Left colon (tissue), 2 donors: ENCODE measurements at places on chromosomes 3 and 15. TPM values are rescaled to one million over a fixed set of nuclear protein-coding genes. Genes with fewer than 3 reads are reported as not detected.

- no peak for DNase-seq
Measured at GRCh38 chr3:53998980-53999379, 107.3 kb upstream of the SELENOK start.

DNA sequence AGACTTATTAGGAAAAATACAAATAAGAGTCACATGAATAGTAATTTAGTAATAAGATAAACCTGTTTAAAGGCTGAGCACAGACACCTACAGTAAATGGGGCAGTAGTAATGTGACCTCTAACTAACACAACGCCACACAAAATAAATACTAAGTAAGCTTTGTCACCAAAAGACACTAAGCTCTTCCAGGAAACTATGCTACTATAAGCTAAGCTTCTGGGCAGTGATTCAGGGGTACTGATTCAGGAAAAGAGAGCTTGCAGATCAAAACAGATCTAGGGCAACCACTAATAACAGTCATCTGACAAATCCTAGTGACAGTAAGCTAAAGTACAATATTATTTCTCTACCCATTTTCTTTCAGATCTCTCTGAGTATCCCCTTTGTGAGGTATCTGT, 68.8 kb downstream of the PLOD2 start:
- no peak for DNase-seq

Gene UCN2
- total RNA-seq: not detected

GRCh38 chr15:44414001-44414400, 13.4 kb upstream of the CTDSPL2 start:
- DNase-seq: no peak

DNA sequence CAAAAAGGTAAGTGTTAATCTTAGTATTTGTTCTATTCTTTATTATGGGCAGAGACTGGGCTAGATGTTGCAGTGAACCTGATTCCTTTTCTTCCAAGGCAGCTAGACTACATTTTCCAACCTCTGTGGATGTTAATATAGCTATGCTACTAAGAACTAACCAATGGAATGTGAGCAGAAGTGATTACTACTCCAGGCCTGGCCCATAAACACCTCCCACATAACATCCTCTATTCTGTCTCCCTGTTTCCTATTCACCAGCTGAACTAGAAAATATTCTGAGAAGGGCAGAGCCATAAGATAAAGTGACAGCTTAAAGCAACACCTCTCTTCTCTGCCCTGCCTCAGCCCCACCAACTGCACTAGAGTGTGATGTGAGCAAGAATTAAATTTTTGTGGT, 29.4 kb downstream of the CD200R1L start:
- DNase-seq: no peak

DNA sequence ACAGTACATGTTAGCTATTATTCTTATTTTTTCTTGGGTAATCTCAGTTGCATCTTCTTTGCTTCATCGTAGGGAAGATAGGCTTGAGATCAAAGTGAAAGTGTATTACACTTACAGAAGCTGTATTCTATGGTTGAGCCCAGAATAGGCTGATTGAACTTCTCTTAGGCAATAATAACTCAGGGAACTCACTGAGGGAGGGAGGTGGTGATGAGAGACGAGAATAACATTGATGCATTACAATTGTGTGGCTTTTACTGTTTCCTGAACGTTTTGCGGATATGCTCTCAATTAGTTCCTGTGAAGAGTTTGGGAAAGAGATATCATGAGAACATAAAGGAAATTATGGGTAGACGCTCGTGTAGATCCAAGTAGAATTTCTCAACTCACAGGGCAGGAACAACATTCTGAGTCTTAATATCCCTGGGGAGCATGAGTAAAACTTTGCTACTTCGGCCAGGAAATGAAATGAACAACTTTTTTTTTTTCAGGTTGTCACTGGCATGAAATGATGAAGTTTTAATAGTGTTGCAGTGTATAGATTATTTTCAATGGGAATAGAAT, 302.2 kb downstream of the TUSC7 start:
- DNase-seq: no peak

Gene WDR76
- 3.9 TPM for total RNA-seq

DNA sequence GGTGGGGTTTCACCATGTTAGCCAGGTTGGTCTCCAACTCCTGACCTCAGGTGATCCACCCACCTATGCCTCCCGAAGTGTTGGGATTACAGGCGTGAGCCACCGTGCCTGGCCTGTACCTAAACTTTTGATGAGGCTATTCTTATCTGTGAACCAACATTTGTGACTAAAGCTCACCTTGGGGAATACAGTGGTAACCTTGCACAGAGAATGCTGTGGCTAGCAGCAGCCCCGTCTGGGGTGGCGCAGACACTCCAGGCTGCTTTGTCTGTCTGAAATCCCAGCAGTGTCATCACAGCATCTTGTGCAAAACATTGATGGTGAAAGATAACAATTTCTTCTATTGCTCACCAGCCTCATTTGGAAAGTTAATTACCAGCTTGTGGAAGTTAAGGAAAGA, 58.9 kb downstream of the CMTM8 start:
- DNase-seq: no peak

- DNase-seq: no peak
Measured at GRCh38 chr15:95669146-95669922, 661.2 kb upstream of the NR2F2 start.

Gene AADACL2
- total RNA-seq: 0.11 TPM

DNA sequence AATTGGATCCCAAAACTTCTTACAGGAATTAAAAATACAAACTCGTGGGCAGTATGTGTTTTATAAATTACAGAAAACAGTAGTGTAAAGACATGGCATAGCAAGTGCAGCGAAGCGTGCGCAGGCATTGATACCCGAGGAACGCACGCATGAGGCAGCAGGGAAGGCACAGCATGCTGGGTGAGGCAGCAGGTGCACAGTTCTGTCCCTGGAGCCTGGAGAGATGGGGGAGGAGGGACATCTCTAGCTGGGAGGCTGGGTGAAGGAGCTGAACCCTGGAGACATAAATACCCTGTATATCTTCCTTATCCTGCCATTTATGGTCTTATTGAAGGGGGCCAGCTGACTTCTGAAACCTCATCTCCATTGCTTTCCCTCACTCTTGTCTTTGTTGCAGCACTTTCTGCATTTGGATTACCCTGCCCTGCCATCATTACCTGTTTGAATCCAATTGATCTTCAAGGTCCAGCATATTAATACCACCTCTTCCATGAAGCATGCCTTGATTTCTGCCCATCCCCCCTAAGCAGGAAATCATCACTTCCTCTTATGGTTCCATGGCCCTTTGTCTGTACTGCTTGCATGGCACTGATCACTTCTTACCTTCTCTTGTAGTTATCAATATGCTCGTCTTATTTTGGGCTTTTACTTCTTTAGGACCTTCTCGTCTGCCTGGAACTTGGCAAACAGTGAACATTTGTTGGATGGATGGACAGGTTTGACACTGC, 20.5 kb downstream of the LPP start:
- no peak for DNase-seq

GRCh38 chr3:184337981-184338380, 581 bp downstream of the FAM131A start:
- DNase-seq: no peak

Gene THAP10
- total RNA-seq: 1.4 TPM

- no peak for DNase-seq
Measured at GRCh38 chr15:100740138-100740537, 137.7 kb downstream of the ASB7 start.

Gene CAPN3
- 13.8 TPM for total RNA-seq

Gene PTH1R
- 1.4 TPM for total RNA-seq

DNA sequence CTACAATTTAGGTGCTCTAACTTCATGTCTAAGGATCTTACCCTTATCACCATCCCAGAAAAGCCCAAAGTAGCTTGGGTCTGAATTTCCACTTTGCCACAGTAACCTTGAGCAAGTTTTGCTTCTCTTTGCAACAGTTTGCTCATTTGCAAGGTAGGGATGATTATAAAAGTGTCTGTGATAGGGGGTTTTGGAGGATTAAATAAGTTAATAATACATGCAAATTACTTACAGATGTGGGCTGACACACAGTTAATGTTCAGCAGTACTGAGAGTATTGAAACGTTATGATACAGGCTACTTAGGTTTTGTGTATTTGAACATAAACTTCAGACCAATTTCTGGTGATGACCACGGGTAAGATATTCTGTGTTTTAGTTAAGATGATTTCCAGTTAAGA, 444.7 kb upstream of the TPRG1 start:
- no peak for DNase-seq

DNA sequence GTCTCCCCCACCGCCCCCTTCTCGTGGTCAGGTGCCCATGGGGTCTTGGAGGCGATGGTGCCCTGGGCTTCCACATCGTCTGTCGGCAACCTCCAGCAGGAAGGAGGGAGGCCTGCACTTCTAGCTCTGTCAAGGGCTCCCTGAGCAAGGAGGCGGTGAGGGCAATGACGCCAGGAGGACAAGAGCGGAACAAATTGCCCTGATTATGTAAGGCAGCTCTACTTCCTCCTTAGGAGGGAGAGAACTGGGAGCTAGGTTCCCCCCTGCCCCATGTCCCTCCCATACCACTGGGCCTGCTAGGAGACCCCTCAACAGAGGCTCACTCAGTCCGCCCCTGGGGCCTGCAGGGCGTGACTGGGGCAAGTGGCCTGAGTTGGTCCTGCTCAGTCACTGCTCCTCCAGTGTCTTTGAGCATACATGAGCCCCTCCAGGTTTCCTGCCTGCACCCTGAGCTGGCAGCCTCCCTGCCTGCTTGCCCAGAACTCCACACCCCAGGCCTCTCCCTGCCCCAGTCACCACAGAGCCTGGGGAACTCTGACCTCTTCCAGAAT, 56.1 kb downstream of the CACNA2D2 start:
- DNase-seq: no peak

DNA sequence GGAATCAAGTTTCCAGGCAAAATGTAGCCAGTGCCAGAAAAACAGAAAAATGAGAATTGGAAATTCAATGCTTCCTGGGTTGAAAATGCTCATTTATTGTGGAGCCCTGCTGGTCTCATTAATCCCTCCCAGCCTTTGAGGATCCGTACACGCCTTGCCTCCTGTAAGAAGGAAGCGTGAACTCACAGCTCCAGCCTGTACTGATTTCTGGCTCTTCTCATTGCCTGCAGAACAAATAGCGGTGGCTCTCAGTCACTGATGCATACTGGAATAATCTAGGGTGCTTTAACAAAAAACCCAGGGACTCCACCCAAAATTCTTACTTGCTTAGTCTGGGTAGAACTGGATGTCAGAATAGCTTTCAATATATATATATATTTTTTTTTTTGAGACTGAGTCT, 29.3 kb upstream of the SLC24A5 start:
- DNase-seq: no peak

Gene CADPS
- total RNA-seq: 4.4 TPM

Gene SLC9C1
- total RNA-seq: 0.43 TPM

Gene LRRC31
- 62.9 TPM for total RNA-seq

- DNase-seq: no peak
Measured at GRCh38 chr3:159996018-159996417, 7.4 kb downstream of the IL12A start.

GRCh38 chr3:190178779-190179178, 58.1 kb upstream of the P3H2 start:
- DNase-seq: no peak

Gene HERC2
- 68.9 TPM for total RNA-seq

- DNase-seq: peak; percentile 33
Measured at GRCh38 chr15:41417418-41418195, 712 bp downstream of the RTF1 start.

- DNase-seq: no peak
Measured at GRCh38 chr3:50608278-50608677, 3.3 kb downstream of the CISH start.

DNA sequence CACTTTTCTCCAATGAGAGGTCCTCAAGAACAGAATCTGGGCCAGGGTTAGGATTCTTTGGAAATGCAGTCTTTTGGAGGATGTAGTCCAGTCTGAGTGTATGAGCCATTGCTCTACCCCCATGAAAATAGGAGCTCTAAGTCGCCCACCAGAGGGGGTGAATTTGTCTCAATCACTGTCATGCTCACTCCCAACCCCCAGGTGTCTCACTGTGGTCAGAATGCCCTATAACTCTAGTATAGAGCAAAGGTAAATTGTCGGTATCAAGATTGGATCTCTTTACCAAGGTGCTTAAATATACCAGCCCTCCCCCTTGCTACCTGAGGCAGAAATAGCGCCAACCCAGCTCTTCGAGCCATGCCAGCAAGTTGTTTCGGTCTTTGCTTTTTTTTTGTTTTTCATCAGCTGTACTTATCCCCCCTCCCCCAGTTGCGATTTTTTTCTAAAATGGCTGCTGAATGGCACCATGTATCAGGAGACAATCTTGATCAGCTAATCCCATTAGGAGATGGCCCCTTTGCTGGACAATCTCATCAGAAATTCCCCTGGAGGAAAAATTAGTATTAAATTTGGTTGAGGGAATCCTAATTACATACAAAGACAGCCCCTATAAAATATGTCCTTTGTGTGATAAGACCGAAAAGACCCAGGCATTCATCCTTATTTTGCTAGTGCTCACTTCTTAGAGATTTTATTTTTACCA, 130.7 kb downstream of the EBLN2 start:
- no peak for DNase-seq

Gene PLCH1
- 8.5 TPM for total RNA-seq

GRCh38 chr15:42121021-42121420, 26.7 kb upstream of the PLA2G4D start:
- DNase-seq: no peak

Gene EEFSEC
- total RNA-seq: 7.3 TPM
